ENCODE measurements at places on chromosomes 11 and 22. TPM values are rescaled to one million over a fixed set of nuclear protein-coding genes. Genes with fewer than 3 reads are reported as not detected.

DNA sequence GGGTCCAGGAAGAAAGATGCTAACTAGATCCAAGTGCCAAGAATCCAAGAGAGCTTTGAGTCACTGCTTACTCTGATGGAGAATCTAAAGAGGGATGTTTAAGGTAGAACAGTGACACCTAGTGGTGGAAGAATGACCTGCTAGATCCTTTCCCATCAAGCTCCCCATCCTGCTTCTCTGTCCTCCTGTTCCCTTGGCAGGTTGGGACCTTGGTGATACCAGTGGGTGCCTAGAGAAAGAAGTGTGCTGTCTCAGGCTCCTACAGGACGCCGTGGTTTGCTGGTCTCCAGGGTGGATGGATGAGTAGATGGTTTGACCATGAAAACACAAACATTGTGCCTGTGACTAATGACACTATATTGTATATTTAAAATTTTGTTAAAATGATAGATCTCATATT, 383.7 kb downstream of the TMEM135 start:
- DNase-seq = no peak

- peak; percentile 44 for DNase-seq
Observed at GRCh38 chr11:2218031-2218633, 46.5 kb upstream of the TH start.

GRCh38 chr11:119932828-119933562, 204.0 kb upstream of the NECTIN1 start:
- DNase-seq = peak; percentile 41

OR51E1 gene
- 0.67 TPM for total RNA-seq

GRCh38 chr11:37503411-37504059, 905.5 kb upstream of the RAG2 start:
- DNase-seq = no peak

CARD18 gene
- not detected for total RNA-seq

DNA sequence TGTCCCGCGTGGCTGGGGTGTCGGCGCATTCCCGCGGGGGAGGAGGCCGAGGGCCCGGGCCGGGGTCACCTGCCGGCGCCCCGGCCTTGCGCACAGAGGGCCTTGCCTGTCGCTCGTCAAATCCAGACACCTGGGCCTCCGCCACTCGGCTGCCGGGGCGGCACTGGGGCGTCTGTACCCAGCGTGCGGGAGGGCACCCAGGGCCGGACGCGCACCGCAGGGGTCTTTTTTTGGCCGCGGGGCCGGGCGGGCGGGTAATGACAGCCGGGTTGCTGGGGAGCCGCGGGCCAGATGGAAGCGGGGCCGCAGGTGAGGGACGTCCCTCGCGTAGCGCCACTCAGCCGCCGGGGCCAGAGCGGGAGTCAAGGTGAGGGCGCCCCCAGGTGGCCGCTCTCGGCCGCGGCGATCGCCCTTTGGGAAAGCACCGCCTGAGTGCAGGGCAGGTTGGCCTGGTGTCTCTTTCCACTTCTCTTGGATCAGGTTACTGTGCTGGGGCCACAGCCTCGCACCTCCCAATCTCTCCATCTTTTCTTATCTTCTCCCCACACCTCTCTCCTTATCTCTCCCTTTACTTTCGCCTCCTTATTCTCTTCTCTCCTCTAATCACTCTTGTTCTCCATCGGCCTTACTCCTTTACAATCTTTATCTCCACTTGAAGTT, 3.5 kb downstream of the PHLDB1 start:
- peak; percentile 93 for DNase-seq

NAALADL1 gene
- total RNA-seq = 15.4 TPM

DNA sequence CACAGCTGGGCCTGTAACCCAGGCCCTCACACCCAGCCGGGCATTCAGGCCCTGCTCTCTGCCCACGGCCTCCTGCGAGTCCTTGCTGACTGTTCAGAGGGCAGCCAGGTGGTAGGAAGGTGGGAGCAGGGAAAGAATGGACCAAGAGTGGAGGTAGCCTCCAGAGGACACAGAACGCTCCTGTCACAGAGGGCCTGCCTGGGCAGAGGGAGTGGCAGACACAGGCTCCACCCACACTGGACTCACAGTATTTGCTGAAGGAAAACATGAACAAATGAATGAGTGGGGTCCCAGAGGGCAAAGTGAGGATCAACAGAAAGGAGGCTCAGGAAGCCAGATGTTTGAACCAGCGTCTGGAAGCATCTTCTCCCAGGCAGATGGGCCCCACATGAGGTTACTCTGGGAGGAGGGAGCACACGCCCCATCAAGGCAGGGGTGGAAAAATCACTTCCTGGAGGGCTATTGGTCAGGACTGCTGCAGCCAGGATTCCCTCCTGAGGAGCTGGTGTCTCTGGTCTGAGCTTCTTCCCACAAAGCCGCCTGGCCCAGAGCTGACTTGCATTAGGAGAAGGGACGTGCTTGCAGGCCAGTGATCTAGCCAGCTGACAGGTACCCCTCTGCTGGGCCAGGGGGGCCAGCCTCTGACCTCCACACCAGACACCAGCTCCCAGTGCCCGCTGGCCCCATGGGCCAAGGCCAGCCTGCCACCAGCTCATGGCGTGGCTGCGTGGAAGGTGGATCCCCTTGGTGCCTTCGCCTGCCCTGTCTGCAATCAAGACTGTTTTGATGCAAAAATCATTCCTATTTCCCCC, 84.0 kb downstream of the THAP12 start:
- DNase-seq = no peak

- DNase-seq = peak; percentile 75
Observed at GRCh38 chr11:120137611-120138521, at the start of gene TRIM29. TRIM29 (minus strand) TSS chr11:120138113; CDS start chr11:120138031, 82 bp downstream.

DNA sequence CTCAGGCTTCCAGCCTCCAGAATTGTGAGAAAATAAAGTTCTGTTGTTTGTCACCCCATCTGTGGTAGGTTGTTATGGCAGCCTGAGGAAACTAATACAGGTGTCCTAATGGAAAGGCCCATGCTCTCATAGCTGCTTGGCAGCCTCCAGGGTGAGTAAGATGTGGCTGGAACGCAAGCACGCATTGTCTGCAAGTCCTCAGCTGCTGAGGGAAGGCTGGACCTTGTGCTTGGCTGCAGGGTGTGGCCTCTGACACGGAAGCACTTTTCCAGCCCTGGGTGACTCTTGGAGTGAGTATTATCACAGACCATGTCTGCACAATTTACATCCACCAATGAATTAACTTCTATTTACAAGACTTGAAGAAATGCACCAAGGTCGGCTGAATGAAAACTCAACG, 44.4 kb upstream of the BARX2 start:
- DNase-seq = no peak

- no peak for DNase-seq
Observed at GRCh38 chr11:112958670-112959069, 2.5 kb upstream of the NCAM1 start.

GRCh38 chr11:59012398-59013265, 73.3 kb downstream of the GLYATL1 start:
- DNase-seq = no peak

TEX54 gene
- not detected for total RNA-seq

KDM4E gene
- total RNA-seq = not detected

DNA sequence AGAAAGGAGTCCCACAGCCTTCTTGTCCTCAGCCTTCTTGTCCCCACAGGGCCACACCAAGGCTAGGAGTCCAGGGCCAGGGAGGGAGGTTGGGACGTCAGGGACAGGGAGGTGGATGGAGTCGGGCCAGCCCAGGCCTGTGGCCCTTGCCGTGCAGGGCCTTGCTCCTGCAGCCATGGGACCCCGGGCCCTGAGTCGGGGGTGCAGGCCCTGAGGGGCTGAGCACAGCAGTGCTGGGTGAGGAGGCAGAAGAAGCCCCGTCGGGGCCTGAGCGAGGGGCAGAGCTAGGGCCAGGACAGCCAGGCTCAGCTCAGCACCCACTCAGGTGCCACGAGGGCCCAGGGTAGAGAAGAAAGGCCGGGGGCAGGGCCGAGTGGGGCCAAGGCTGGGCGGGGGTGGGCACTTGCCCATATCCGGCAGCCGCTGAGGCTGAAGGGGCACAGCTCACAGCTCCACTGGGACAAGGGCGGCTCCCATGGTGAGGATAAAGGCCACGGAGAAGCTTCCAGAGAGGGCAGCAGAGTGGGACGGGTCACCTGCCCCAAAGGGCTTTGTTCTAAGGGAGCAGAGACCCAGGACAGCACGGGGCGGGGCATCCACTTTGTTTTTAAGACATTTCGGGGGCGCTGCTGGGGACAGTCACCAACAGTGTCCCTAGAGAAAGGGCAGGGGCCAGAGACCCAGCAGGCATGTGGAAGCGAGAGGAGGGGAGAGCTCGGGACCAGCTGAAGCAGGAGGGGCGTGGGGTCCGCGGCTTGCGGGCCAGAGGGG, 3.6 kb downstream of the MLC1 start:
- DNase-seq = no peak

DNA sequence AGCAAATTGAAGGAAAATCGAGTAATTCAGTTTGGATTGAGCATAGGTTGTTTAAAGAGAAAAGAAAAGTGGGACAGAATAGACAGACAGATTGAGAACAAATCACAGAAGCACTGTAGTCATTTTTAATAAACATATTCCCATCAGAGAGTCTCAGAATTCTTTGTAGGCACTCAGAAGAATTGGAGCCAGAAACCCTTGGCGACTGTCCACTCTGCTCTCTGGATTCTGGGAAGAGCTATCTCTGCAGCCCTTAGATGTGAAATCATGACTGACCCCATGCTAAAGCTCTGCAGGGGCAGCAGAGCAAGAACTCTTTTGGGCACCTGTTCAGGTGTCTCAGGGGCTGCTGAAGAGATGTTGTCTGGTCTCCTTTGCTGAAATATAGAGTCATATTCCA, 223.7 kb upstream of the KIRREL3 start:
- no peak for DNase-seq

DNA sequence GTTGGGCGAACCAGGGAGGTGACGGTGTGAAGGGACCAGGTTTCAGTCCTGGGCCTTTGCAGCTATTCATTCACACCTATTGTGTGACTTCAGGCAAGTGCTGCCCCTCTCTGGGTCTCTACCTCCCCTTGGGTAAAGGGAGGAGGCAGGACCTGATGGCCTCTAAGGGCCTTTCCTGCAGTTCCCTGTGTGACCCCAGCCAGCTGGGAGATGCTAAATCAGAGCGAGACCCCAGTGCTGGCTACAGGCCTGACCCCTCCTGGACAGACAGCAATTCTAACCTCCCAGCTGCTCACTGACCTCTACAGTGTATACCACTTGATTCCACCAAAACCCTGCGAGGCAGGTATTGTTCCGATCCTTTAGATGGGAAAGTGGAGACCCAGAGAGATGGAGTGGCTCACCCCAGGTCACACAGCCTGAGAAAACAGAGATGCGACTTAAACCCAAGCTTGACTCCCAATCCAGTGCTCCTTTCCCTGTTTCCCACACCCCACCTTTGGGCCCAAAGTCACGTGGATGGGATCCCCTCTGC, 6.2 kb downstream of the MAFF start:
- DNase-seq = no peak

SEC14L6 gene
- total RNA-seq = 0.14 TPM

DNA sequence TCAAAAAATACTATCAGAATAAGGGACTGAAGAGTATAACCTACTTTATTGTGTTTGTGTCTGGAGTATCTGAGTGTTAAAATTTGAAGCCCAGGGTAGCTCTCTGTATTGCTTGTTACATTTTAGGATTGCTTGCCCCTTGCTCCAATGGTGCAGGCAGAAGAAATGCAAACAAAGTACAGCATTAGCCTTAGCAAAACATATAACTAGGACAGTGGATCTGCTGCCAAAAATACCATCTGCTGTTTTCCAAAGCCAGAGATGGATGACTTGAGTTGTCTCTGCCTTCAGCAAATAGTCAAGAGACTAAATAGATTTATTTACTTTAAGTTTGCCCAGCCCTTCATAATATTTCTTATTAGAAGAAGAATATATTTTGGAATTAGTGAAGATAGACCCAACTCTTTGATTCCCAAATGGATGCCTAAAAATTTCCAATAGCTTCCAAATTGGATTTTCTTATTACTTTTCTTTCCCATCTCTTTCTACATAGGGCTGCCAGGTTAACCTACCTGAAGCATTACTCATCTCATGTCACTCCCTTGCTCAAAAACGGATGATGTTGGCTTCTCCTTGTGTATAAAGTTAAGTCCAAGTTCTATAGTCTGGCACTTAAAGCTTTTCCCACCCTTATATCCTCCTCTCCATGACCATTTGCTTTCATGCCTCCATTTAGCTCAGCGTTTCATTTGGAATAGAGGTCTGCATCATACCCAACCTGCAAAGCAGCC, 66.3 kb downstream of the LDLRAD3 start:
- DNase-seq = no peak

GRCh38 chr11:47724041-47724729, 9.0 kb upstream of the AGBL2 start:
- DNase-seq = no peak

GRCh38 chr11:40054631-40055030, 1404.8 kb downstream of the LRRC4C start:
- DNase-seq = no peak

GRCh38 chr11:108324587-108324986, 101.7 kb downstream of the ATM start:
- no peak for DNase-seq

DNA sequence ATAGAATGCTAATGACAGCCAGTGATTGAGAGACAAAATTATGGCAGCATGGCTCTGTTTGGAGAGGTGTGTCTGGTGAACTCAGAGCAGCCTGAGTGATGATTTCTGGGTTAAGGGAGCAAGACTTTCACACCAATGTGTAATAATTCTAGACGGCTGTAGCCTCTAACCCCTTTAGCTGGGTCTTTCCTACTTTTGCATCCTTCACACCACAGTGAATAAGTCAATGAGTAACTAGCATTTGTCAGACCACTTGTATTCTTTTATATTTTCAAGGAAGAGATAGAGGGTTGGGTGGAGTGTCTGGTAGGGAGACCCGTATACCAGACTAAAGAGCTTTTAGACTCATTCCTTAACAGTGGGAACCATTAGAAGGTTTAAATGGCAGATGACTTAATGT, 50.4 kb downstream of the ATXN10 start:
- DNase-seq = no peak

DNA sequence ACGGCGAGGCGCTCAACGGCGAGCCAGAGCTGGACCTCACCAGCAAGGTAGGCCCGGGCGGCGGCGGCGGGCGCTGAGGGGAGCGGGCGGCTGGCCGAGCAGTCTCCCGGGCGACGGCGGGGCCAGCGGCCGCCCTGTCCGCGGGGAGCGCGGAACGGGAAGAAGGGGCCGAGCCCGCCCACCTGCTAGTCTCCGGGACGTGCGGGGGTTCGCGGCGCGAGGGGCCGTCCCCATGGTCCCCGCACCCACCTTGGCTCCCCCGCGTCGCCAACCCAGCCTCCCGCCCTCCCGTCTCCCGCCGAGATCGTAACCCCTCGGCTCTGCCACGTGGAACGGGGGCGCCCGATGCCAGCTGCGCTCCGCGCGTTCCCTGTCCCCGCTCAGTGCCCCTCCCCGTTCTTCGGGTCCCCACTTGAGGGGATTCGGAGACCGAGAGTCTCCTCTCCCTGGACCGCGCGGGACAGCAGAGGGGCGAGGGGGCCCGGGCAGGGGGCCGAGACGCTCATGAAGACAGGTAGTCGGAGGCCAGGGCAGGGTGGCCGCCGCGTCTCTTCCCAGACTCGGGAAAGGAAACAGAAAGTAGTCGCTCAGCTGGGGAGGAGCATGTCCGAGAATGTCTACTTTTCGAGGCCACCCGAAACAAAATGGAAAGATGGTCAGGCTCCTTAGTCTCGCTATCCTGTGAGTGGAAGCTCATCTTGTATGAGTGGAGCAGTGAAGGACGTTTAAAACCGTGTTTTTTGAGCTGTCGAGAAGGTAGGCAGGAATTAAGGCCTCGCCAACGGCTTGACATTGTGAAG, 557 bp downstream of the GTPBP1 start:
- DNase-seq = peak; percentile 88

GRCh38 chr11:105162506-105162905, 22.9 kb upstream of the CARD18 start:
- no peak for DNase-seq

Data from posterior vena cava (tissue), 2 donors.